ENCODE measurements at places on chromosomes 4 and X.

DNA sequence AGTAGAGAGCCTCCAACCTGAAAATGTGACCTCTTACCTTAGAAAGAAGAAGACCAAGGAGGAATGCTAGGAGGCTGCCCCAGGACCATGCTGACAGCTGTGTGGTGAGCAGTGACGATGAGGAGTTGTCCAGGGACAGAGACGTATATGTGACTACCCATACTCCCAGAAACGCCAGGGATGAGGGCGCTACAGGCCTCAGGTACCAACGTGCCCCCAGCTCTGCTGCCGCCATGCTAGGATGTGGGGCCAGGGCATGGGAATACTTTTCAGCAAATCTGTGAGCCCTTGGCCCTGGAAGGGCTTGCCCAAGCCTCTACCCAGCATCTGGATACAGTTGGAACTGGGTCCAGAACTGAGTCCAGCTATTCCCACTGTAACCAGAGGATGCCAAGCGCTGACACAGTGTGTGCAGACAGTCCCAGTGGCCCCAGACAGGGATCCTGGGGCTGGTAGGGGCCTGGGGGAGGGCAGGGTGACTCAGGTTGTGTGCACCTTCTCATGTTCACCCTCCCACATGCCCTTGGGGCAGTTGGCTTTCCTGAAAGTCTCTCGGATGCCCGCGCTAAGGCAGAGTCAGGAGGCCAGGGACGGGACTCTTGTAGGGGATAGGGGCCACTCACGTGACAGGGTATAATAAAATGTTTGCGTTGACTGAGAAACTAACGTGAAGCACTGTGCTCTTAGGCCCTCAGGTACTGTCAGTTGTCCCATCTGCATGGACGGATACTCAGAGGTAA, 23.9 kb upstream of the FAM193A start:
- no peak for DNase-seq

GRCh38 chrX:24485323-24485722, 20.2 kb downstream of the PDK3 start:
- no peak for DNase-seq

DNA sequence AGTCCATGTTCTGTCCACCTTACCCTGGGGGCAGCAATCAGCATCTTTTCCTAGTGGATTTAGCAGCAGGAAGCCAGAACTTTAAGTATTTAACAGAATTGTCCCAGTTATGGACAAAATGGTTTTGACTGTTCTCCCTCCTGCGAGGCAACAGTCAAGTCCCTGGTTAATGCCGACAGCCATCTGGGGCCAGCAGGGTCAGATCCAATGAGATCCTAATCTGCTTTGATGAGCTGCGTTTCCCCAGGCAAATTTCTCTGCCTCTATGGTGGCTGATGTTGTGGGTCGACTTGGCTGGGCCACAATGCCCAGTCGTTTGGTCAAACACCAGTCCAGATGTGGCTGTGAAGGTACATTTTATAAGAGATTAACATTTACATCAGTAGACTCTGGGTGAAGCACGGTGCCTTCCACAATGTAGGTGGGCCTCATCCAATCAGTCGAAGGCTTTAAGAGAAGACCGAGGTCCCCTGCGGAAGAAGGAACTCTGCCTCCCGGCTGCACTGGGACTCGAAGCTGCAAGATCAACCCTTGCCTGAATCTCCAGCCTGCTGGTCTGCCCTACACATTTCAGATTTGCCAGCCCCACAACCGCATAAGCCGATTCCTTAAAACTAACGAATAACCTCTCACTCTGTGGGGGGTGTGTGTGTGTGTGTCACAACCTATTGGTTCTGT, 89.0 kb upstream of the C4orf50 start:
- DNase-seq: peak; percentile 2

DNA sequence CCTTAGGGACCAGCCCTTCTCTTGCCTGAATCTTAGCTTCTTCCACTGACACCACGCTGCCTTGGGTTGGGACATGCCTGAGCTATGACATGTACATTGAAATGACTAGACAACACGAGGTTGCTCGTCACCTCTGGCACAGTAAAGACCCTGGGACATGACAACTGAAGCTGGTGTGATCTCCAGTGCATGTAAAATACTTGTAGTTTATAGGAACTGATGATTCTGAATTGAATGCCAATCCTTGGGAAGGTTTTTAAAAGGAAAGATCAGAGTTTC, 100.7 kb upstream of the PGRMC2 start:
- no peak for DNase-seq

- no peak for DNase-seq
Observed at GRCh38 chr4:80876810-80877209, 153.7 kb upstream of the BMP3 start.

DNA sequence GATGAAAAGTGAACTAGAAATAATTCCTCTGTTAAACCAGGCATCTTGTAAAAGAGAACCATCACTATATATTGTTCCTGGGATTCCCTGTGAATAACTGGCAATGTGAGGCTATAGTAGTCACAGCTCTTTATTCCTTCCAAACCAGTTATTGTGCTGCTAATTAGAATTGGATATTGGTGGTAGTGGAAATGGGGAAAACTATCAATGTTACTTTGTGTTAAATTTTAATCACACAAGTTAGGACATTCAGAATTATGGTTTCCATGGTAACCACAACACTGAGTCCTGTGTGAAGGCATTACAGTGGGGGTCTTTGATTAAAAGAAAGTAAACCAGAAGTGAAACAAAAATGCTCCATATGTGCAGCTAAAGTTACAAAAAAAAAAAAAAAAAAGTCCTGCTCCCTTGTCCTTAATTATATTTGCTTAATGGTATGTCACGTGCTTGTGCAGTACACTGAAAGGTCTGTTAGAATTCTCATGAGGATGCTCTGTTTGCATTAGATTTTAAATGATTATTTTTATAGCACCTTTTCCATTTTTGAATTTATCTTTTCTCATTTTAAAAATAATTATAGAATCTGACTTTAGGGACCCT, 200.4 kb downstream of the ADGRL3 start:
- DNase-seq: no peak

DNA sequence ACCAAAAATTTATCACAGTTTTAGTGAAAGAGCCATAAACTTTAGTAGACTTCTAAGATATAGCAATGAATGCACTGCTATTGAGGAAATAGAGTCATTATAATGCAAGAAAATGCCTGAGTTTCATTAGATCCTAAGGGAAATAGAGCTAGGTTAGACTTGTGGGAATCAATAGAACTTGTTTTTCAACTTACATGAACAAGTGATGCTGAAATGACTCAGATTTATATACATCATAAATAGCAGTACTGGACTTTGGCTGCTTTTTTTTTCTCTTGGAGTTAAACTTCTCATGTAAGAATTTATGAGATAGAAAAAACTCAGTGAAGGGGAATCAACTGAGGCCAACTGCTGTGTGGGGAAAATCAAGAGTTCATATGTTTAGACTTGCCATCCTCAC, 216.5 kb upstream of the AADAT start:
- DNase-seq: no peak

GRCh38 chr4:134777606-134778005, 576.0 kb upstream of the PABPC4L start:
- no peak for DNase-seq

DNA sequence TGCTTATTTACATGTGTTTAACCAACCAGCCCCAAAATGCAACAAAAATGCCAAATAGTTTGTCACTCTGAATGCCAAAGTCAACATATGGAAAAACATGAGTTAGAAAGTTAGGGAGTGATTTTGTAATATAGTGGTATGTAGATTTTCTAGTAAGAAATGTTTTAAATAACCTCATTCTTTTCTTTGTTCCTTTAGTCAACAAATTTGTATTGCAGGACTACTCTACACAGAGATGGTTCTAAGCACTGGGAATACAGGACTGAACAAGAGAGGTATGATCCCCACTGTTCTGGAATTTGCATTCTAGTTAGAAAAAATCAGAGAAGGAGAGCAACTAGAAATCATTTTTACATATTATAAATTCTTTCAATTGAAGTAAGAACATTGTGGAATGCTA, 218.8 kb upstream of the ANXA10 start:
- no peak for DNase-seq

DNA sequence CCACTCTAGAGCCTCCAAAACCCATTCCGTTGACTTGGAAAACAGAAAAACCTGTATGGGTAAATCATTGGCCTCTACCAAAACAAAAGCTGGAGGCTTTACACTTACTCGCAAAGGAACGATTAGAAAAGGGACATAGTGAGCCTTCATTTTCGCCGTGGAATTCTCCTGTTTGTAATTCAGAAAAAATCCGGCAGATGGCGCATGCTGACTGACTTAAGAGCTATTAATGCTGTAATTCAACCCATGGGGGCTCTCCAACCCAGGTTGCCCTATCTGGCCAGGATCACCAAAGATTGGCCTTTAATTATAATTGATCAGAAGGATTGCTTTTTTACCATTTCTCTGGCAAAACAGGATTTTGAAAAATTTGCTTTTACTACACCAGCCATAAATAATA, 60.8 kb downstream of the ZNF732 start:
- peak; percentile 70 for DNase-seq

GRCh38 chrX:9638871-9639270, 126.8 kb downstream of the GPR143 start:
- DNase-seq: no peak

DNA sequence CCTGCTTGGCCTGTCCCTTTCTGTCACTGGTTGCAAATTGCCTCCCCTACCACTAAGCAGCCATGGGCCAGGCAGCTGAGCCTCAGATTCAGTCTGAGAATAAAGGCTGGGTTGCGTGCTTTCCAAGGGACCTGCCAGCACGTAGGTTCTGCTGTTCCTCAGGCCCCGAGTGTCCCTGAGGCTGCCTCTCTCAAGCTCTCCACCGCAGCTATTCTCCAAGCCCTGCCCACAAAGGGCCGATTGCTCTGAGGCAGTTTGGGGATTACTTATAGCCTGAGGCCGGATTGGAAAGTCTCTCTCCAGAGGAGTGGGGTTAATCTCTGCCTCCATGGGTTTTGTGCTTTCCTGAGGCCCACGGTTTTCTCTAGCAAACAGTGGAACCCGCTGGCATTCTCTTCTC, 590.7 kb downstream of the BCOR start:
- DNase-seq: no peak

GRCh38 chr4:26821031-26821430, 39.6 kb upstream of the STIM2 start:
- DNase-seq: no peak

DNA sequence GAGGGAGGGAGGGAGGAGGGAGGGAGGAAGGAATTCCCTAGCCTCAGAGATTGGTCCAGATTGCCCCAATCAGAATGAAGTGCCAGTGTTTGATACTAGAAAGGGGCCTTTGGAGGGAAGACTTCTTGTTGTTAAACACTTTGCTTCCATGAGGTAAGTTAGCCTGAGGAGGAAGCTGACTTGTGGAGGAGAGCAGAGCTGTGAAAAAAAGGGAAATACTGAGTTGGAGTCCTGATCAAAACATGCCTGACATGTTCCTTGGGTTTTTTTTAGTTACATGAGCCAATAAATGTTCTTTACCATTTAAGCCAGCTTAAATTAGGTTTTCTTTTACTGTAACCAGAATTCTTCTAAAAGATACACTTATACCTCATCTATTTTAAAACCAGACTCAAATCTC, 57.6 kb downstream of the GSX2 start:
- no peak for DNase-seq

DNA sequence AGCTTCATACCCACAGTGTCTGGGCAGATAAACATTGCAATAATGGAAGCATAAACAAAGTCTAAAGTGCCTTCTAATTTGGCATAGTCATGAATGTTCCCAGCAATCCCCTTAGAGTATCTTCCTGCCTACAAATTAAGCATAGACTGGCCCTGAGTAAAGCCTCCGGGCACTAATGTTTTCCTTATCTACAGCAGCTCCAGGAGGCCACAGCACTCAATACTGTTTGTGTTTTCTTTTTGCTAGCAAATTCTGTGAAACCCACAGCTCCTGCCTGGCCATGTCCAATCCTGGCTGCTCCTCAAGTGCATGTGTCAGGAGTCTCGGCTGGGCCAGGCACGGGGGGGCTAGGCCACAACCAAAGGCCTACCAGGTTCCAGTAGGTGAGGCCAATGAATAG, 102.7 kb upstream of the TBC1D9 start:
- no peak for DNase-seq

GRCh38 chr4:78720994-78721677, 55.0 kb upstream of the BMP2K start:
- DNase-seq: no peak

GRCh38 chrX:1274786-1275185, 6.2 kb downstream of the CSF2RA start:
- DNase-seq: no peak

- DNase-seq: no peak
Observed at GRCh38 chr4:165966833-165967232, 93.8 kb downstream of the TLL1 start.

- no peak for DNase-seq
Observed at GRCh38 chrX:2316534-2316933, 184.2 kb downstream of the DHRSX start.

DNA sequence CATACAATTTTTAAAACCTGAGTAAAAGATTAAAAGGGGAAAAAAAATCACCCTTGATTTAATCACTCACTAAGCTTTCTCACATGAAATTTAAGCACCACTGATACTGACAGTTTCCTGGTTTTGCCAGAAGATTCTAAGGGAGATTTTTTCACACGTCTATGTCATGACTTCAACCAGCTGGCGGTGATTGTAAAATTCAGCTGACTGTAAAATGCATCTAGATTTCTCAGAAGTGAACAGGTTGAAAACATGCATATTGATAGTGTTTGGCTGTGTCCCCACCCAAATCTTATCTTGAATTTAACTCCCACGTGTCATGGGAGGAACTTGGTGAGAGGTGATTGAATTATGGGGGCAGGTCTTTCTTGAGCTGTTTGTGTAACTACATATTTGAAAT, 566.8 kb downstream of the PCDH18 start:
- DNase-seq: no peak

DNA sequence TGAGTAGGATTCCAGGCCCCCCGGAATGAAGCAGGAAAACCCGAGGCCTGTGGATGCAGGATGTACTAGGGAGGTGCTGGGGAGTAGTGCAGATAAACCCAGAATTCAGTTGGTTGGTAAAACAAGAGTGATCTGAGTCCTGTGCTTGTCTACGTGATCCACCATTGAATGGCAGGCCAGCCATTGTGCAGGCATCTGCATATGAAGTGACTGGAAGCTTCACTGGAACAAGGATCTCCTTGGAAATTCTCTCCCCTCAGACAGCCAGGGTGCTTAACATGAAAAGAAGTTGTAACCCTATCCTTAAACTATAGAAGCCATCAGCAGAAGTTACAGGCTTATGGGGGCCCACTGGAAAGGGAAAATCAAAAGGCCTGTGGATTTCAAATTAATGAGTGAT, 656 bp upstream of the GSPT2 start:
- no peak for DNase-seq

GRCh38 chrX:6262959-6263358, 34.3 kb upstream of the NLGN4X start:
- no peak for DNase-seq

- no peak for DNase-seq
Observed at GRCh38 chr4:78205591-78205990, 148.5 kb downstream of the FRAS1 start.

DNA sequence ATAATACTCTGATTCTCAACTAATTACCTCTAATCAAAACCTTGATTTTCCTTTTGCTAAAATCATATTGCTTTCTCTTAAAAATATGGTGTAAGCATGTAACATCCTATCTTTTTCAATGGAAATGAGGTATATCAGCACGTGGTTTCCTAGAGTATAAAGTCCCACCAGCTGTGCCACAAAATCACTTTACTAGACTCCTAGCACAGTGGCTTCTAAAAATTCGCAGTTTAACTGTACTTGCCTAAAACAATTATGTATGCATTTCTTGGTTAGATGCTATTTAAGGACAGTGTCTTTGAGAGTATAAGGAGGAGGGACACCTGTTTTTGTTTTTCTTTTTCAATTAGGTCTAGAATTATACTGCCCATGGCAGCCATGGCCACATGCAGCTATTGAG, 62.8 kb downstream of the GK start:
- DNase-seq: no peak

GRCh38 chr4:79920163-79920853, 152.7 kb downstream of the ANTXR2 start:
- DNase-seq: no peak
